ENCODE measurements at places on chromosomes 4 and X.

- peak; percentile 1 for DNase-seq
These were observed 38.2 kb downstream of the WFS1 start for GRCh38 chr4:6307891-6308290.

DNA sequence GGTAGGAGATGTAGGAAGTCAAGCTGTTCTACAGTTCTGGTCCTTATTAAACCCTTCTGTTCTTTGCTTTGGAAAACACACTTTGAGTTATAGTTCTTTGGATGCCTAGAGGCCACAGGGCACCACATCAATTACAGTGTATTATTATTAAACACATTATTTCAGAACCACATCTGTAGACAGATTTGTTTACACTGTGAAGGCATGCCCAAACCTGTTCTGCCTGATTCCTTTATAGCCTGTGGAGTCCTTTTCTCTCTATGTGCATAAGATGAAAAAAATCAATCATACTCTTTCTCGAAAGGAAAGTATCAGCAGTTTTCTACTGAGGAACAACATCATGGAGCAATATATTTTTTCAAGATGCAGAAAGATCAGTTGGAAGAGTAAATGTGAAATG, 371.3 kb upstream of the INTU start:
- no peak for DNase-seq

GRCh38 chrX:113906168-113906567, 677.7 kb upstream of the HTR2C start:
- DNase-seq, result no peak

DNA sequence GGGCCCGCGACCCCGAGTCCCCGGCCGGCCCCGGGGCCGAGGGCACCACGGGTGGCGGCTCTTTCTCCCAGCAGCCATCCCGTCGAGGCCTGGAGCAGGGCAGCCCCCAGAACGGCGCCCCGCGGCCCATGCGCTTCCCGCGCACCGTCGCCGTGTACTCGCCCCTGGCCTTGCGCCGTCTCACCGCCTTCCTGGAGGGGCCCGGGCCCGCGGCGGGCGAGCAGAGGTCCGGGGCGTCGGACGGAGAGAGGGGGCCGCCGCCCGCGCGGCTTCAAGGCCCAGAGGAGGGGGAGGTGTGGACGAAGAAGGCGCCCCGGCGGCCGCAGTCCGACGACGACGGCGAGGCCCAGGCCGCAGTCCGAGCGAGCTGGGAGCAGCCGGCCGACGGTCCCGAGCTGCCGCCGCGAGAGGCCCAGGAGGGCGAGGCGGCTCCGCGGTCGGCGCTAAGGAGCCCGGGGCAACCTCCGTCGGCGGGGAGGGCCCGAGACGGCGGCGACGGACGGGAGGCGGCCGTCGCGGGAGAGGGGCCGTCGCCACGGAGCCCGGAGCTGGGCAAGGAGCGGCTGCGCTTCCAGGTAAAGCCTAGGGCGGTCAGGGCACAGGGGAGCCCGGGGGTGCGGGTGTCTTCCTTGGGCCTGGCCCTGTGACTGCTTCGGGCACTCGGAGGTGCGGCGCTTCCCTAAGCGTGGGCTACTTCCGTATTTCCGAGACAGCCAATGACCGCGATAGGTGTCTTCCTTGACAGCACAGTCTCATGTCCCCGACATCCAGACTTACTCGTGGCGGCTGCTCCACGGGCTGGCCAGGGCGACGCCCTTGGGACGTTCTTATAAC, 845 bp downstream of the ZAR1 start:
- no peak for DNase-seq

DNA sequence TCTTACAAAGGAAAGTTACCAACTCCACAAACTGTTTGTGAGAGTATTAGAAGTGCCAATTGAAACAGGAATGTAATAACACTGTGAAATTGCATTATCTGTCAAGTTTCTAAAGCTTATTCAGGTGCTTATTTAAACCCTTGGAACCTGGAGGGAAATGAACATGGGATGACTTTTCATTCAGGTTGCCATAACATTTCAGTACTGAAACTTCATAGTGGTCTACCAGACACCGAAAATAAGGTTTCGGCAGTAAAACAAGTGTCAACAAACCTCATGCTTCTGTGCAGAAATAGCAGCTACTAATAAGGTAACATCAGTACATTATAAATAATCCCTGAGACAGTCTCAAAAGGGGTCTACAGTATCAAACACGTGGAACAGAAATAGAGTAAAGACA, 890.7 kb upstream of the INTU start:
- no peak for DNase-seq

- DNase-seq, result no peak
These were observed 94.6 kb downstream of the UBE2K start for GRCh38 chr4:39792529-39792928.

DNA sequence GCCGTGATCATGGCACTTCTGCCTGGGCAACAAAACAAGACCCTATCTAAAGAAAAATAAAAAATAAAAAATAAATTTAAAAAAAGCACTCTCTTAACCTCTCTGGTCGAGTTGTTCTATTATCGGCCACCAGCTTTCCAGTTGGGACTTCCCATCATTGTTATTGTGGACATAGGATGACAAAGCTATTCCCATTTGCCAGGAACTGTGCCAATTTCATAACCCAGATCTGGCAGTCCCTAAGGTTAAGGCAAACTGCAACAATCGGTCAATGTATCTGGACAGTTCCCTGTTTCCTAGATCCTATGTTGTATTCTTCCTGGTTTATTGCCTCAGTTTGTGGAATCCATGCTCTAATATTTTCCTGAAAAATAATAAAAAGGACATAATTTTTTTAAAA, 17.8 kb upstream of the ANXA5 start:
- no peak for DNase-seq

DNA sequence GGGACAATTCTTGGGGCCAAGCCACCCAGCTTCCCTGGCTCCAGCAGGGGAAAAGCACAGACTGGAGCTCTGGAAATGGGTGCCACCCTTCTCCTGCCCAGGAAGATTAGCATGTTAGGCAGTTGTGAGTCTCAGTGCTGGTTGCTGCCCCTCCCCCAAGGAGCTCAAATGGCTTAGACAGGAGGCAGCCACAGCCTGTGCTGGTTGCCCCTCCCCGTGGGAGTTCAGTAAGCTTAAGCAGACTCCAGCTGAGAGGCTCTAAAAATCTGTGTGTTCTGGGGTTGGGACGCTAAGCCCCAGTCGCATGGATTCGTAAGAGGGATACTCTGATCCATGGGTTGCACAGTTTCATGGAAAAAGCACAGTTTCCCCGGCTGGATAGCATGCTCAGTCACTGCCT, 92.7 kb upstream of the NDST3 start:
- no peak for DNase-seq

- DNase-seq, result no peak
These were observed 52.1 kb downstream of the PWWP3B start for GRCh38 chrX:106220177-106220576.

GRCh38 chr4:152427981-152428380, 107.9 kb downstream of the FBXW7 start:
- no peak for DNase-seq

- no peak for DNase-seq
These were observed 731.9 kb downstream of the STPG2 start for GRCh38 chr4:97411356-97411755.

DNA sequence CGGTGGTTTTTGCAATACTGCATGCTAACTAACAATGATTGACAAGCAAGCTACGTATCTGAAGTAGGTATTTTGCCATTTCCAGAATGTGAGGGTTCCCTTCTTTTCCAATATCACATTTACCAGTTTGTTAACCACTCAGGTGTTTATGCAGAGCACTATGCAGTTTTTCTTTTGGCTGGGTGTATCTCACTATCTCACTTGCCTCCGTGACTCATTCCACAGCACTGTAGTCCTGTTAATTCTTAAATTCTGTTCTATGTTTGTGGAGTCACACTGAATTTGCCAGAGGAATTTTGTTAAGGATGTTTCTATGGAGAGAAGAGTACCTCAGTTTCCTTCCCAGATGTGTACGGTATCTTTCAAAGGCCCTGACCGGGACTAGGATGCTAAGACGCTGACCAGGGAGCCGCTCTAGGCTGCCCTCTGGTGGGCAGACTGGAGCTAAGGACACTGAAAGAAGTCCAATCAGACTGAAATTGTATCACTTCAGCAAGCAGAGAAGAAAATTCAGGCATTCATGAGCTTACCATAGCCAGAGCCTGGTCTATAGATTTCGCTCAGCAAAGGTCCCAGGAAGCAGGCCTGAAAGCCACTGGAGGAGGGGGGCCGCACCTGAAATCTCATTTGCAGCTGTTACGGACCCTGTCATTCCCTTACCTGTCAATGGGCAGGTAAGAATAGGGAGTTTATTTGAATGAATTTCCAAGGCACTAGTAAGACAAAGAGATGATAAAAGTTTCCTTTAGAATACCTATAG, 388.4 kb upstream of the SPOCK3 start:
- DNase-seq, result no peak

DNA sequence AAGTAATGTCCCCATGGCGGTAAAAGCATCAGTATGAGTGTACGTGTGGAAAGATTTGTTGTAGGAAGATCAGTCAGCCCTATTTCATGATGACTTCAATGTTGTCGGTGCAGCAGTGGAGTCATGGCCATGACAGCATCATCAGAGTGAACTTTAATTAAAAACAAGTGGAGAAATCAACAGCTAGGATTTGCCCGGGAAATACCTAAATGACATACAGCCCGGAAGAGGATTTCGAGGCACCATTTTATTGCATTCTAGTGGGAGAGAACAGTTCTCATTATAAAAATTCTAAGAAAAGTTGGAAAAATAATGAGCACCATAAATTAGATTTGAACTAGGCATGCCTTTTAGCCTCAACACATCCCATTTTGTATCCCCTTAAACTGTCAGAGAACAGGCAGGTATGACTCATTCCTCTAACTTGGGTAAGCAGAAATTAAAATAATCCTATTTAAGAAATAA, 170.1 kb downstream of the SHROOM3 start:
- DNase-seq, result no peak

DNA sequence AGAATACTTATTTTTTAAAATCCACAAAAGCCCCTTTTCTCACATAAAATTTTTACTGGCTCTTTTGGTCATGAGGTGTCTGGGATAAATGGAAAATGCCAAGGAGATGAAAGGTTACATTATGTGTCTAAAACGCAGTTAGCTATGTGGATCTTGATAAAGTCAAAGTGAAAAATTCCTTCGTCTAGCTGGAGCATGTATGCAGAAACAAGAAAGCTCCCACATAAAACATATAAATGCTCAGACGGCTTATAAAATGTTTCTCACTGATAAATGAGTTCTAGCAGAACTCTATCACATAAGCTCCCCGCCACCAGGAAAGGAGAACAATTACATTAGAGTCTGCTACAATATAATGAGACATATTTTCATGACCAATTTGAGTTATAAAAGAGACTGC, 83.8 kb downstream of the TBC1D9 start:
- no peak for DNase-seq

- no peak for DNase-seq
These were observed 13.5 kb downstream of the TTC29 start for GRCh38 chr4:146932116-146932515.

DNA sequence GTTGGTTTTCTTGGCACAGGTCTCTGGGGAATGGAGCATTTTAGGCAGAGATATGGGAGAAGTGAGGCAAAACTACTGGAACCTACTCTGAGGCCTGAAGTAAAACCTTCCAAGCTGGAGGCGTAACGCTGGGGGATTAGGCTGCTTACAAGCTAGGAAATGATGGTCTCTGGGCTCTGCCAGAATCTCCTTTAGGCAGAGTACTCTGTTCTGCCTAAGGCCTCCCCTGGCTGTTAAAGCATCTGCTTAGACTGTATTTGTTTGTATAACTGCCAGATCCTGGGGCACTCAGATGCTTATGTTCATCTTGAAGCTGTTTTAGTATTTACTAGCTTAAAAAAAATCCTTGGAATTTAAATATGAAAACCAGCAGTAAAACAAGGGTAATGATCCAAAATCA, 822.2 kb downstream of the RPA4 start:
- no peak for DNase-seq

DNA sequence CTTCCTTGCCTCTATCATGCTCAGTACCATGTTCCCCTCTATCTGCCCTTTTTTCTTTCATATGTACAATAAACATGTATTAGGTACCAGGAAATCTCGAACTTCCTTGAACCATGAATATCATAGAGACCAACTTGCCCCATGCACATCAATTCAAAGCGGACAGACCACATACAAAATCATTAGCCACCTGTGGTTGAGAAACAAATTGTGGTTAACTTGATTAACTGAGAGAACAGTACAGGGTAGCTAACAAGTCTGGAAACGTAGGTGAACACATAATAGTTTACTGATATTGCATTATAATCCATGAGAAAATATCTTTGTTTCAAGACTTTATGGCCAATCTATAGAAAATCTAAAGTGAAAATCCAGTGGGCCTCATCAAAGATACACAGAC, 8.2 kb downstream of the CASP3 start:
- DNase-seq, result no peak

DNA sequence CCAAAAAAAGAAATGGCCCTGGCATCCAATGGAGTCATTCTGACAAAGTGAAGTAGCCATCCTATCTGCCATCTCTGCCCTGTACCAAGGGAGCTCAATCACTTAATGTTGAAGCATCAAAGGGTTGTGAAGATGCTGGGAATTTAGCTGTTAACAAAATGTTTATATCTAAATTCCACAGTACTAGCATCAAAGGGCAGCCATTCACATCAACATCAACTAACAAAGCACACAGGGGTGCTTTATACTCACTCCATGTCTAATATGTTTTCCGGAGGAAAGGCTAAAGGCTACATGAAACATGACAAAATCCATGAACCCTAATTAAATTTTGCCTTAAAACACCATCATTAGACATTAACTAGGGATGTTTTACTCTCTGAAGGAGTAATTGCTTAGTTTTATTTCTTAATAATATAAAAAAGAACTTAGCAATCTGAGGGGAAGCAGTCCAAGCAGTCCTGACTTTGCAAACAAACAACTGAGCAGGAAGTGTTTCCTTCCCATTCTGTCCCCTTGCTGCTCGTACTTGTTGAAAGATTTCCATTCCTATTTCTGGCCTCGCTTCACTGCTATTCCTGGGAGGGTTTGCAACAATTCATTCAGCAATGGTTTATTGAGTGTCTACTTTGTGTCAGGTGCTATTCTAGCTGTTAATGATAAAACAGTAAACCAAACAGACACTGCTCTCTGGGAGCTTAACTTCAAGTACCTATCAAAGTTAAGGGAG, 208.6 kb upstream of the SLC7A11 start:
- DNase-seq, result no peak

GRCh38 chrX:120274145-120274544, 23.5 kb downstream of the ZBTB33 start:
- no peak for DNase-seq

- DNase-seq, result no peak
These were observed 6.3 kb downstream of the SLC25A4 start for GRCh38 chr4:185149392-185149791.

DNA sequence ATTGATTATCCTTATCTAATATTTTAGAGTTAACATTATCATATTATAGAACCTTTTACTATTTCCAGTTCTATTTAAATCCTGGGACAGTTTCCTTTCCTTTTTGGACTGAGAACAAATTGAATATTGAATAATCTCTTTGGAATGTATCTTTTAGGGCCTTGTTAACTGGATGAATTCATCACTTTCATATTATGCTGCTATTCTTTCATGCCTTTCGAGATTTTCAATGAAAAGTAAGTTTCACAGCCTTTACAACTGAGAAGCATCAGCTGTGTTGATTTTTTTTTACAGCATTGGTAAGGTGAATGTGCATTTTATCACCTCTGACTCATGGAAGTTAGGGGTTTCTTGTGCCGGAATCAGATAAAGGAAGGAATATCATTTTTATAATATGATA, 39.6 kb downstream of the PDLIM5 start:
- no peak for DNase-seq

GRCh38 chrX:141811438-141811837, 26.7 kb upstream of the MAGEC3 start:
- no peak for DNase-seq

GRCh38 chr4:76250962-76251361, 559 bp upstream of the FAM47E start:
- peak; percentile 51 for DNase-seq
